ENCODE measurements at places on chromosomes 3 and 15.

DNA sequence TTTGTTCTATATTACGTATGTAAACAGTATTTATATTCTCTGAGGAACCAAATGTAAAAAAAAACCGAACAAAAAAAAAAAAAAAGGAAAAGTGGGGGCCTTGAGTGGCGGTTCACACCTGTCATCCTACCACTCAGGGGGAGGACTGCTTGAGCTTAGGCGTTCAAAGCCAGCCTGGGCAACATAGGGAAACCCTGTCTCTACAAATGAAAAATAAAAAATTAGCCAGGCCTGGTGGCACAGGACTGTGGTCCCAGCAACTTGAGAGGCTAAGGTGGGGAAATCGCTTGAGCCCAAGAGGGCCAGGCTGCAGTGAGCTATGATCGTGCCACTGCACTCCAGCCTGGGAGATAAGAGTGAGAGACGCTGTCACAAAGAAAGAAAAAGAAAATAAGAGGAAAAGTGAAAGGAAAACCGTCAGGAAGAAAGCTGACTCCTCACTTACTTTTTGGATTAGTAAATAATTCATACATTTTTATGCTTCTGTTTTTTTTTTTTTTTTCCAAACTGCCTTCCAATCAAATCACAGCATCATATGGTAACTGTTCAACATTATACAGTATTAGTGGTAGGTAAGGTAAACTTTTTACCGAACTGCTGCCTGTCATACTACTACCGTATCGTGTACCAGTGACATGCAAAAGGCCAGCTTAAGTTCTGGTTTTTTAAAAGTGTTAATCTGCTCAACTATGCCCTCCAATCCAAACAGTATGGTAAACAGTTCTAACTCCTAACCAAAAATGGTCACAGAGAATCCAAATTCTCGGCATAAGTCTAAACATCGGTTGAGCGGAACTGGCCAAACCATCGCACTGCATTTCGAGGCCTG is 1.2 kb downstream of the PHC3 start:
- no peak for DNase-seq

GRCh38 chr15:56868170-56868569 is 50.3 kb upstream of the TCF12 start:
- no peak for DNase-seq

DNA sequence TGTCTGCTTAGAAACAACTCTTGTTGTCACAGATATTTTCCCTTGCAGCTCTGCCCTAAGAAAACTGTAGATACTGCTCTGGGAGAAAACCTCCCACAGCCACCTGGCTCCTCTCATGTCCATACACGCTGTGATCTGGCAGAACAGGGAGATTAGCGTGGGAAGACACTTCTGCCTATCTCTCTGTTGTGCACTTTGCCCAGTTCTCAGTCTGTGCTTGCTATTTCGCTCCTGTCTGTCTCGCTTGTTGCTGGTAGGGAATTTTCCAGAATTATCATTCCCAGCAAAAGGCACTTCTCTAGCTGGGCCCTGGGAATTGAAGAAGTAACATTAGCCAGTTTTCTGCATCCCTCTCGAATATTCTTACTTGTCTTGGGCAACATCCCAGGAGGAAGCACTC is 8.1 kb upstream of the GATM start:
- DNase-seq, result no peak

DNA sequence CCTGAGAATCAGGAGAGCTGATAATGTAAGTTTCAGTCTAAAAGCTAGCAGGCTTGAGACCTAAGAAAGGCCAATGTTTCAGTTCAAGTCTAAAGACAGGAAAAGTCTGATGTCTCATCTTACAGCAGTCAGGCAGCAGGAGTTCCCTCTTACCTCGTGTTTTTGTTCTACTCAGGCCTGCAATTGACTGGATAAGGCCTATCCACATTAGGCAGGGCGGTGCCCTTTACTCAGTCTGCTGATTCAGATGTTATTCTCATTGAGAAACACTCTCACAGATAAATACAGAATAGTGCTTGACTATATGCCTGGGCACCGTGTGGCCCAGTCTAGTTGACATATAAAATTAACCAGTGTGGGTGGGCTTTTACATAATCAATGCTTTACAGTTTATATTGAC is 122.4 kb downstream of the NR1D2 start:
- DNase-seq, result no peak

DNA sequence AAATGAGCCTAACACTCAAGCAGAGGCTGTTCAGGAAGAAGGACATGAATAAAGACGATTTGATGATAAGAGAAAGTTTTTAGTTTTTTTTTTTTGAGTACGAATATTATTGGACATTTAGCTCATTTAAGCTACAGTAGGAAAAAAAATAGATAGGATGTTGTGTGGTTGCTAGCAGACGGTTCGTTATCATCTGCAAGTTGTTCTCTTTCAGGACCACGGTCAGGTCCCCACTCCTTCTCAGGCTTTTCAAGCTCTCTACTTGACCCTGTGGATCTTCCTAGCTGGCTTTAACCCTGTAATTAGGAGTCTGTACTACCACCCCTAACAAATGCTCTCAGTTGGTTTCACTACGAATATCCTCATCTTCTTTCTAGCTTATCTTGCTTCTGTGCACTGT is 1.1 kb downstream of the KCNH8 start:
- DNase-seq, result peak; percentile 2

DNA sequence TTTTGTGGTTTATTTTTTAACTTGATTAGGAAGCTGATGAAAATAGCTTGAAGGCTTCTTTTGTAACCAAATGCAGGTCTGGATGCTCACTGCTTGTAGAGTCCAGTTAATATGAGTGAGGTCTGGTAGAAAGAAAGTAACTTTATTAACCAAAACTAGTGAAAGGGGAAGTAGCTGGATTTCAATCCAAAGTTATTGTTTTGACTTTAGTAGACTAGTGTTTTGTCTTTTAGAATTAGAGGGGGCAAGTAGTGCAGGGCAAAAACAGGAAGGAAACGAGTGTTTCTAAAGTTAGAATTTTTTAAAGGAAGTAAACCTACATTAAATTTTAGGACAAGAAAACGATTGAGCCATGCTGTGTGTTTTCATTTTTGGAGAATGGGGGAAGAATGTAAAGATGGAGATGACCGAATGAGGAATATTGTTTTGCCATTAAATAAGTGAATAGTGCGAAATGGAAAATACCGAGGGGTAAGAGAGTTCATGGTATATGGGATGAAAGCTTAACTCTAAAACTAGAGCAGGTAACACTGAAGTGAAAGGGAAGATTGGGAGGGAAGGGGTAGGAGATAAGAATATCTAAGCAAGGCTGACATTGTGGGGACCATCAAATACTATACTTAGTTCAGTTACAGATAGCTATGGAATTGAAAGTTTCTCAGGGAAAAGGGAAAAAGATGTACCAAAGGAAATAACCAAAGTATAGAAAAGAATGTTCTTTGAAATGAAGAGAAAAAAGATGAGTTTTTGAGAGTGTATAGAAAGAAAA is 40.0 kb downstream of the USP3 start:
- DNase-seq, result no peak

DNA sequence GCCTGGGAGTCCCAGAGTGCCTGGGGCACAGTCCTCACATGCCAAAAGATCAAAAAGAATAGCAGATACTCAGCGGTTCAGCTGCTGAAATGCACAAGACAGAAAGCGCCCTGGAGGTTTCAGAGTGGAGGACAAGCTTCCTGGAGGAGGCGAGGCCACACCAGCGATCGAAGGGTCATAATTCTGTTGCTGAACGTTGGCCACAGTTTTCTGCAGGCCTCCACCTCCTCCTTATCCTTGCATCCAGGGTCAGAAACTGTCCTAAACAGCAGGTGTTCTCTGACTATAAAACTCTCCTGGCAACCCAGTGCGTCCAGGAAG is 220.3 kb upstream of the LINGO1 start:
- no peak for DNase-seq

- peak; percentile 12 for DNase-seq
These were observed 52.8 kb downstream of the ATP8B4 start for GRCh38 chr15:50066202-50066601.

GRCh38 chr3:72375237-72376076 is 472.8 kb downstream of the SHQ1 start:
- DNase-seq, result no peak
